ENCODE measurements at places on chromosomes 7 and 10.

DNA sequence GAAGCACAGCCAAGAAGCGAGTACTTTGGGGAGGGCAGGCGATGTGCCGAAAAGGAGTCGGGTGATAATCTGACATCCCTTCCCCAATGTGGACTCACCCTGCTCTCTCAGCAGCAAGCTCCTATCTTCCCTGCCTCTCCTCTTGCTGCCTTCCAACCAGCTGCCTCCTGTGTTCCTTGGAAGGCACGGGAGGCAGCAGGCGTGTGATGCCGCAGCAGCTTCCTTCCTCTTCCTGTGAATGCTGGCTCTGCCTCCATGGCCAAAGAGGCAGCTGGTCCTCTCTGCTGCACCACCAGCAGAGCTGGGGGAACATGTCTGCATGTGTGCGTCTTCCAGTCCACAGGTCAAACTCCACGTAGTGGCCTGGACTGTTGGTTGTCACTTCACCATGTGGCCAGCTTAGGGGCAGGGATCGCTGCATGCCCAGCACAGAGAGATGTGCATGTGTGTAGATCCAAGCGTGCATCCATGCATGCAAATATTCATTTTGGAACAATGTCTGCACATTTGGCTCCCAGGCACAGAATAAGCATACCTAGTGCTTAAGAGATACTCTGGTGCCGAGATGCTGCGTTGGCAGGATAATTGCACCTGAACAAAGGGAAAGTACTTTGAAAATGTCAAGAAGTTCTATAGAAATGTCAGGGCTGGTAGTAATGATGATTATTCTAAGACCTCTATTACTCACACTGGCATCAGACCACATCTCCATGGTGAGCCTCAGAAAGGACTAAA, 499.8 kb downstream of the PLXNA4 start:
- no peak for DNase-seq

DNA sequence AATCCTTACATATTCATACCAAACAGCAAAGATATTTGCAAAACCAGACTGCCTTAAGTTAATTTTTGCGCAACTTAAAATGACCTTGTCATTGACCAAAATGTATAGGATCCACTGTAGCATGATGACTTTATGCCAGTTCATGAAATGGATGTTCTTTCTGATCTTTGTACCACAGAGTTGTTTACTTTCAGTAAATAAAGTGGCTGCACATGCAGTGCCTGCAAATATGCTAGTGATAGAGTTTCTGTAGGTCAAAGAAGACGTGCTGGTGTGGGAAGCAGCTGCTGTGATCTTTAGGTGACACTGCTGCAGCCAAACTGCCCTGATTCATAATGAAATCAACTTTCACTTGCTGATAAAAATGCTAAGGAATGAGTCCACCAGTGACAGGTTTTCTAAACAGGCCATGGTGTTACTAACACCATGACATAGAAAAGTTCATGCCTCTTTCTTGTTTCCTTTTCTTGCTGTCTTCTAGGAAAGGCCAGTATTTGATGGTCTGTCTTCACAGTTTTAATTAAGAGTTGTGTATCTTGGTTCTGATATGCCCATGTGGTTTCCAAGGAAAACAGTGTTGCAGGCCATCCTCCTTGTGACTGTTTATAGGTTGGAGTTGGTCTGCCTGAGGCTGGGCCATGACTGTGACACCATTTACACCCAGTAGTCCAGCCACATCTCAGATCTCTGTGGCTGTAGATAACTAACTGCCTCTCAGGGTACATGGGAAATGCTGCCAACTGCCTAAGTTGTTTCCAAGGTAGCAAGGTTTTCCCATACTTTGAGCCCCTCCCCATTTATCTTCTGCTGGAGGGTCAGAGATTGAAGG, 62.5 kb downstream of the INSYN2A start:
- DNase-seq, result no peak

DNA sequence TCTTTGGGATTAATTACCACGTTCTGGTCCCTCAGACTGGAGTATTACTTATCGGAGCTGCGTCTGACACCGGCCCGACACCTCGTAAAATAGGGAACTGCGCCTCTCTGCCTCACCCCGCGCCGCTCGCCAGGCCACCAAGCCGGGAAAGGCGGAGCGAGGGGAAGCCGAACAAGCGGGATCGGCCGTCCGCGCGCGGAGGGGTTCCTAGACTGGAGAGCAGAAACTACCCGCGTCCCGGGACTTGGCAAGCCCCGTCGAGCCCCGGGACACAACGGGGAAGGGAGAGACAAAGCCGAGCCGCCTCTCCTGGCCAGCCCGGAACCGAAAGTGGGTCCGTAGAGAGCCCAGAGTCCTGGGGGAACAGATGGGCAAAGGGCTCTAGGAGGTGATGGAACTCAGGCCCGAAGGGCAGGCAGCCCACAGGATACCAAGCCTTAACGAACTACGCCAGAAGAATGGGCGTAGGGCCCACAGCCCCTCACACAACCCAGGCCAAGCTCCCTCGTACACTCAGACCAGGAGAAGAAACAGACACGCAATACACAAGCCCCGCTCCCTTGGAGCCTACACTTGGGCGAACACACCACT, 6.5 kb downstream of the LBX1 start:
- no peak for DNase-seq

DNA sequence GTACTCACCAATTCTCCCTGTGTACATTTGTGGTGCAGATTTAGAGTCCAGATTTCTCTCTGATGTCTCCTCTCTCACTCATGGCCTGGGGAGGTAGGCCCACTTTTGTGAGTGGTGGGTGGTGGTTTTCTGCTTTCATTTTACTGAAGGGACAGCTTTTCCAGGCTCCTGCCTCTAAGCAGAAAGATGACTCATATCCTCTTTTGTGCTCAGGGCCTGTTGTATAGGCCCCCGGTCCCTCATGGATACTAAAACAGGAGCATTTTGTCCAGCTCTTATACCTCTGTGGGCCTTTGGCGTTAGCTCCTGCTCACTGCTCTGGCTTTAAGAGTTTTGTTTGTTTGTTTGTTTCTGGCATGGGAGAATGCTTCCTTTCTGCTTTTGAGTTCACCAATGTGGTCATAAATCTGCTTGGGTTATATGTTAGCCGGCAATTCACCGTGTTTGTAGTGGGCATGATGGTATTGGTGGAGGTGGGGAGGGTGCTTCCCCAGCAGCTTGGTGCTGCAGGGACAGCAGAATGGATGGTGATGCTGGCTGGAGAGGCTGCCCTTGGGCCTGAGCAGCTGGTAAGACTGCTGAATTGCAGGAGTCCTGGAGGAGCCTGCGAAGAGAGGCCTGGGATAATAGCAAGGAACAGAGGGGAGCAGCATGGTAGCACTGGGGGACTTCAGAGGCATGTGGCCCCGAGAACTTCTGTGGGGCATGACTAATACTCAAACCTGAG, 468.7 kb downstream of the RPS24 start:
- DNase-seq, result no peak

DNA sequence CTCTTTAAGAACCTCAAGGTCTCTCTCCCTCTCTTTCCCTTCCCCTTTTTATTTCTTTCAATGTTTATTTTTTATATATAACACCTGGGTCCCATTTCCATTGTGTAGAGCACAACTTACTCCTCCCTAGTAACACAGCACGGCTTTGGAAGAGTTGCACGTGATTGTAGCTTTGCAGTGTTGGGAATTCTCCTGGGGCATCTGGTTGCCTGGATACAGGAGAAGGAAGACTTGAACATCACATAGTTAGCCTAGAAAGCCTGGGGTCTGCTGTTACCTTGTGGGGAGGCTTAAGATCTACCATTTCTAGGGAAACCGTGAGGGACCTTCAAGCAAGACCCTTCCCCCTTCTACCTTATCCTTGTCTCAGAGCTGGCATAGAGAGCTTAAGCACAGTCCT, 41.1 kb upstream of the NFKB2 start:
- DNase-seq, result no peak

DNA sequence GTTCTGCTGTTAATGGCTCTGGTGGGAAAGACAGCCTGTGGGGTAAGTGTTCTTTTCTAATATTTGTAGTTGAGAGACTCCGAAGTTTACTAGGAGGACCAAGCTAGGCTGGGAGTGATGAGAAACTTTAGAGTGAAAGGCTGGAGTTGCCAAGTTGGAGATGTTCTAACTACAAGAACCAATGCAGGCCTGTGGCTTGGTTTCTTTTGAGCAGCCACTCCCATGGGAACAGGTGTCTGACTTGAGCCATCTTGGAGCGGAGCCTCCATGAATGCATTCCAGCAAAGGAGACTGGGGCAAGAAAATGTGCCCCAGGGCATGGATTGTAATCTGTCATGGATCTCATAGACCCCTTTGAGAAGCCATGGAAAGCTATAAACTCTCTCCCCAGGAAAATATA, 296 bp downstream of the HABP2 start:
- DNase-seq, result no peak

- no peak for DNase-seq
Measured at GRCh38 chr10:4511509-4511908, 314.5 kb upstream of the AKR1E2 start.

DNA sequence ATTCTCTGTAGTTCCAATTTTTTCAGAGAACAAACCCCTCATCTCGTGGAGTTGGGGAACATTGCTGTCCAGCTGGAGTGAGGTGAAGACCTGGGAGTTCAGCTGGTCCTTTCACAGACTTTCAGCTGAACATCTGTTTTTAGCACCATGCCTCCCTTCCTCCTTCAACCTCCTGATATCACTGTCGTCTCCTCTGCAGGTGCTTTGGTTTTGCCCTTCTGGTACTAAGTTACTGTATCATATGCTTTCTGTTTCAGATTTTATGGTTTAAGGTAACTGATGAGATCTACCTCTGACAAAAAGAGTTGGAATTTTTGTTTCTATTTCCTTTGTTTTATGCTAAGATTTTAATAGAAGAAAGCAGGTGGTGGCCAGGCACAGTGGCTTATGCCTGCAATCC, 102.9 kb downstream of the ZNF438 start:
- DNase-seq, result no peak
